Bronchial epithelial cell (primary cell): ENCODE measurements at places on chromosomes 12 and 14.

DNA sequence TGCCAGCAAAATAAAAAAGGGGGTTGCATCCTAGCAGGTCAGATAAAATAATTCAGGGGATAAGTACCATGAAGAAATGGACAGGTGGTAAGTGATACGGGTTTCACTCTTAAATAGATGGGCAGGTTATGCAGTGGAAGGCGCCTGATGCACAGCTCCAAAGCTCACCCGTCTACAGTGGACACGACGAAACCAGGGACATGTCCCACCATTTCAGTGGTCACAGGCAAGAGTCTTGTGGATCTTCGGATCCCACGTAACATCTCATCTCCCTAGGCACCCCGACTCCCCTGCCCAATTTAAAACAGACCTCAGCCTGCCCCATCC, 60.5 kb downstream of the DDX51 start:
- DNase-seq, result peak; percentile 1

DNA sequence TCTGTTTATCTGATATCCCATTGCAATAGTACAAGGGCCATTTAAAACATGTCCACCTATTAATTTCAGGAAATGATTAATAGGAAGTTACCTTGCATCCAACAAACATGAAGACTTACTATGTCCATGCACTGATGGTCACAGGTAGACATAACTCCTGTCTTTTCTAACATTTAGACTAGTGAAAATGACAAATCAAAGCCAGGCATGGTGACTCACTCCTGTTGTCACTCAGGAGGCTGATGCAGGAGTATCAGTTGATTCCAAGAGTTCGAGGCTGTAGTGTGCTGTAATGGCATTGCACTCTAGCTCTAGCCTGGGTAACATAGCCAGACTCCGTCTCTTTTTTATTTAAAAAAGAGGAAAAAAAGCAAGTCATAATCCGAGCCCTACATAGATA, 14.8 kb downstream of the HSP90B1 start:
- DNase-seq, result no peak

DNA sequence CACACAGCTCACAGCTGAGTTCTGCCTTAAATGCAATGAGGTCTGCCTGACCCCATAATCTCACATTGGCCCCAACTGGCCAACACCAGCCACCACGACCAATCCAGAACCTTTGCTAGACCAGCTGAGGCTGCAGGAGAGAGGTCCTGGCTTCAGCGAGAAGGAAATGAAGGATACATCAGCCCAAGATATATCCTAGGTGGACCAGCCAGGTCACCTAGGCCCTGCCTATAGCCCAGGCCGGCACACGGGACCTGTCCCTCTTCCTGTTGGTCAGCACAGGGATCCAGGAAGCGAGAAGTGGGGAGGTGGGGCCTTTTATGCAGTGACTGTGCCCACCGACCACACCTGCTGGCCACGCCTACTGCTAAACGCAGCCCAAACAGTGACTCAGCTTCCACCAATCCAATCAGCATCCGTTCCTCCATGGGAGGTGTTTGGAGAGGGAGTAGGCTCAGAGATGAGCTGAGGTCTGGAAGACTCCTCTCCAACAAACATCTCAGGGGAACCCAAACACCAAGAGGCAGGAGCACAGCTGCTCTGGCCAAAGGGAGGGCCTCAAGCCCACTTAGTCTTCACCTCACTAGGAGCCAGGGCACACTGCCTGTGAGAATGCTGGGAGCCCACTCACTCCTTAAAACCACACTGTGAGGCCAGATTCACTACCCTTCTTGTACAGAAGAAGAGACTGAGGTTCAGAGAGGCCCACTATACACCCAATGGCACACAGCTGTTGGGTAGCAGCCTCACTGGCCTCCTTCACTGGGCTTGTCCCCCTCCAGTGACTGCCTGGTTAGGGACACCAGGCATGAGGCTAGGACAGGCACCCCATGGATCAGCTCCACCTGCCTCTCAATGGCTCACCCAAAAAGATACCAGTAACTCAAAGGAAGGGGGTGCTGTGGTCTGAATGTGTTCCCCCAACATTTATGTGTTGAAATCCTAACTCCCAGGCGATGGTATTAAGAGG, 51.3 kb upstream of the PPP2R5C start:
- DNase-seq, result peak; percentile 36

DNA sequence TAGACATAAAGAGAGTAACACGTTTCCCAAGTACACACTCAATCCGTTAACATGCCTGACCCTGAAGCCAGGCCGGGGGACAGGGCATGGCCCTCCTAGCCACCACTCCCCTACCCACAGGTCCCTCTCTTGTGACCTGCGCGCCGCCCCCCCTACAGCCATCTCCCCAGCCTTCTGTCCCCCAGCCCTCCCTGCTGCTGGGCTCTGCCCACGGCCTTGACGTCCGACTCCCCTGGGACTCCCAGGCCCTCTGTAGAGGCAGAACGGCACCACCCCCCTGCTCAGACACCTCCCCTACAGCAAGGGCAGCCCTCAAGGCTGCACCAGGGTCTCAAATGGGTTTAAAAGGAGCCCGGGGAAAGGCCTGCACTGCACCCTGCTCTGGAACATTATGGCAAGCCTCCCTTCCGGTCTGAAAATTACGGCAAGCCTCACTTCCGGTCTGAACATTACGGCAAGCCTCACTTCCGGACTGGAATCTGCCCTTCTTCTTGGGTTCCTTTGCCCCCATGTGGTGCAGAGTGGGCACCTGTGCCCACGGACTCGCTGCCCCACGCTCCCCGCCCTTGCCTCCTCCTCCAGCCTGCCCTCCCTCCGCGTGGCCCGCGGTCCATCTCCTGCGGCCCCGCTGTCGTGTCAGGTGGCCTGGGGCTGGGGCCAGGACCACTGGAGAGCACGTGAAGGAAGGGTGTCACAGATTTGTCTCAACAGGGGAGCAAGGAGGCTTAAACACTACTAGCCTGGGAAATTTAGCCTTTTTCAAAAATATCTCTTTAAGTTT, 77.6 kb downstream of the MOK start:
- DNase-seq, result no peak

- DNase-seq, result no peak
Measured at GRCh38 chr14:22520796-22521195, 68.2 kb downstream of the DAD1 start.

DNA sequence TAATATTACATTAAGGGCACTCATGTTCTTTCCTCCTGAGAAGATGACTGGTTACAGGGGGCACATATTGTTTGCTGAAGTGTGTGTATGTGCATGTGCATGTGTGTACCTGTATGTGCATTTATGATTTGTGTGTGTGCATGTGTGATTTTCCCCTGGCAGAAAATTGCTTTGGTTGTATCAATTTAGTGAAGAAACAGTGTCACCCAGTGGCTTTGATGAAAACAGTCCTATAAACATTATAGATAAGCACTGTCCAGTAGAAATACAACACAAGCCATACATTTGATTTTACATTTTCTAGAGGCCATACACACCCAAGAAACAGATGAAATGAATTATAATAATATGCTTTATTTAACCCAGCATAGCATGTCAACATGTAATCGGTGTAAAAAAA, 8.6 kb downstream of the PDE3A start:
- DNase-seq, result peak; percentile 37

DNA sequence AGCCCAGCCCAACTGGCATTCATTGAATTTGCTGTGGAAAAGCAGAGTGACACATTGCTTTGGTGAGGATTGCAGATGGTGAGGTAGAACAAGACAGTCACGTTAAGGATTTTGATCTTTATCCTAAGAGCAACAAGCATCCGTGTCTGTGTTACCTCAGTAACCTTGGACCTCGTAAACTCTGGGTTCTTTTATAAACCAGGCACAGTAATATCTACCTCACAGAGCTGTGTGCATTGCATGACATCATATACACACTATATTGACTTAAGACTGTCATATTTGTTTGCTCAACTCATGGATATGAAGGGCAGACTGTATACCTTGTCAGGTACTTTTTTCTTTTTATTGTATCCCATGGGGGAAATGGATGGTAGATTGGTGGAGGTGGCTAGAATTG, 156.2 kb downstream of the ETV6 start:
- peak; percentile 30 for DNase-seq

- DNase-seq, result no peak
Measured at GRCh38 chr12:89492883-89493282, 31.7 kb downstream of the GALNT4 start.

- DNase-seq, result peak; percentile 74
Measured at GRCh38 chr12:90099288-90099687, 390.6 kb upstream of the ATP2B1 start.

DNA sequence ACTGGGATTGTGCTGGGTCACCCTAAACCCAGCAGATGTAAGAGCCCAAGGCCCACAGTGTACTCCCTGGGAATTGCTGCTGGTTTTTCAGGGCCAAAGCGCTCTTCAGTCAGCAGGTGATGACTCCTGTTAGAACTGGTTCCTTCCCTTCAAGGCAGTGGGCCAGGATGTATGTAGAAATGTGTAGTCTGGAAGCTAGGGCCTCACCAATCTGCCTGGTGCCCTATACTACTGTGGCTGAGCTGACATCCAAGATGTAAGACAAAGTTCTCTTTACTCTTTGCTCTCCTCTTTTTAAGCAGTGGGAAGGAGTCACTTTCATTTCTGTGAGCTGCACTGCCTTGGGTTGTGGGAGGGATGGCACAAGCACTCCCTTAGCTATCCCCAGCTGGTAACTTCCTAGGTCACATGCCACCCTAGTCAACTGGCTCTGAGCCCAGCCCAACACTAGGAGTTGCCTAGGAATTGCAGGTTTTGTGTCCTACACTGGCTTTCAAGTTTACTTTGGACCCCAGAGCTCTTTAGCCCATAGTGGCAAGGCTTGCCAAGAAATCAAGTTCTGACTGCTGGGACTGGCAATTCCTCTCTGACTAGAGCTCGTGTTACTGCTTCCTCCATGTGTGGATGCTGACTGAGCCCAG, 249.2 kb downstream of the C12orf50 start:
- DNase-seq, result peak; percentile 18

- DNase-seq, result no peak
Measured at GRCh38 chr14:88914956-88915355, 90.5 kb downstream of the TTC8 start.

DNA sequence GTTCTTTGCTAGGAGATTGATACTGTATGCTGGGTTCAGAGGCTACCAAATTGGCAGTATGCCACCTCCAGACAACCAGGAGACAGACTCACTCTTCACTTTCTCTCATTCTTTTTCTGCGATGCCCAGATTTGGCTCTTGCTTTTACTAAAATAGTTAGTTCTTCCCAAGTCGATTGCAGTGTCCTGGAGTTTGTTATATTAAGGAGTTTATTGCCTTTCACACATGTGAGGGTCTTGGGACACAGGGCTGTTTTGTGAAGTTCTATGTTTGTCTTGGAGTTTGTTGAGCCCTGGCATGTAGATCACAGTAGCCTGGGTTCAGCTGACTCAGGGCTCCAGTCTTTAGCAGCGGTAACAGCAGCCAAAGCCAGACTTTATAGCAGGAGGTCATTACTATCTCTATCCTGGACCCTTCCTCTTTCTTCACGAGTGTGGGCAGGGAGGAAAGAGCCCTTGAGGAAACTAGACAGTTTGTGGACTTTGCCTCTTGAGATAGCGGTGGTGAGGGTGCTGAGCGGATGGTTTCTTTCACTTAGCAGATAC, 1.6 kb downstream of the MLEC start:
- peak; percentile 38 for DNase-seq

DNA sequence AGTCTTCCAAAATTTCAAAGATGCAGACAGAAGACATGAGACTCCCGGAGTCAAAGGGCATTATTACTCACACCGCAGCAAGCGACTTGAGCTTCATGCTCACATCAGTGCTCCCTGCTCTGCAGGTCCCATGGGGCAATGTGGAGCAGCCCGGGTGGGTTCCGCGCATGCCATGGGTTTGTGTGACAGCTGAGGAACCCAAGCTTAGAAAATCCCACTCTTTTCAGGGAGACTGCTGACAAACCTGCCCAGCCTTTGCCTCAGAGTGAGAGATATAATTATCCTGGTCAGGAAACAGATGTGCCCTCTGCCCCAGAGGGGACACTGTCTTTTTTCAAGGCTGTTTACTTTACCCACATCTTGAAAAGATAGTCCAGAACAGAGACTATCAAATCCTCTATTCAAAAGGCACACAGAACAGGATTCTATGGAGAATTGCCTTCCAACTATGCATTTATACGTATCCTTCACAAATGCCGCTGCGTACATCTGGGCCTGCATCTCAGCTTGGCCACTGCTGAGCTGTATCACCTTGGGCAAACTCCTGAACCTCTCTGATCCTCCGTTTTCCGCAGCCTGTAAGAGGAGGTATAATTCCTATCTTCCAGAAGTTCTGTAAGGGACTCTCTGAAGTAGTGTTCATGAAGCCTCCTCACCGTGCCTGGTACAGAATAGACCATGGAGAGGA, 16.0 kb downstream of the C14orf132 start:
- DNase-seq, result no peak

DNA sequence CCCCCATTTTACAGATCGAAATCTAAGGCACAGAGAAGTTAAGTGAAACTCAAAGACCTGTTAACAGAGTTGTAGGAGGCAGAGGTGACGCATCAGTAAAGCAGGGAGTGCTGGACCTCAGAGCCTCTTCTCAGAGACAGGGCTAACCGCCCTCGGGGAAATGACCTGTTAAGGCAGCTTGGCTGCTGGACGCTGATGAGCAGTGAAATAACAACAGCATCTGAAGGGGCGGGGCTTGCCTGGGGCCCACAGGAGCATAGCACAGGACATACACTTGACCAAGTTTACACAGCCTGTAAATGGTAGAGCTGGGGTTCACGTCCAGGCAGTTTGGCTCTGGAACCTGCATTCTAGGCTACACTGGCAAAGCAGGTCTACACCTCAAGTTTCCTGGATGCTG, 39.3 kb downstream of the LRTM2 start:
- no peak for DNase-seq
